ENCODE measurements at places on chromosomes 2 and 18. TPM values are rescaled to one million over a fixed set of nuclear protein-coding genes. Genes with fewer than 3 reads are reported as not detected.

The EIF4E2 gene
- total RNA-seq, result 46.7 TPM

The SIX3 gene
- total RNA-seq, result 35.2 TPM

The PRSS56 gene
- 9.6 TPM for total RNA-seq

The NPPC gene
- total RNA-seq, result 5.2 TPM

The ZNF396 gene
- 5.8 TPM for total RNA-seq

The NETO1 gene
- 49.0 TPM for total RNA-seq

The SLC5A7 gene
- 1.1 TPM for total RNA-seq

The MC5R gene
- total RNA-seq, result 0.33 TPM

The DSG1 gene
- 8.5 TPM for total RNA-seq

The PDK1 gene
- total RNA-seq, result 46.2 TPM

Measured in camera-type eye (tissue), 1 donor.